ENCODE measurements at places on chromosomes 13 and 19. TPM values are rescaled to one million over a fixed set of nuclear protein-coding genes. Genes with fewer than 3 reads are reported as not detected.

The TDRD12 gene
- total RNA-seq, result 0.23 TPM

DNA sequence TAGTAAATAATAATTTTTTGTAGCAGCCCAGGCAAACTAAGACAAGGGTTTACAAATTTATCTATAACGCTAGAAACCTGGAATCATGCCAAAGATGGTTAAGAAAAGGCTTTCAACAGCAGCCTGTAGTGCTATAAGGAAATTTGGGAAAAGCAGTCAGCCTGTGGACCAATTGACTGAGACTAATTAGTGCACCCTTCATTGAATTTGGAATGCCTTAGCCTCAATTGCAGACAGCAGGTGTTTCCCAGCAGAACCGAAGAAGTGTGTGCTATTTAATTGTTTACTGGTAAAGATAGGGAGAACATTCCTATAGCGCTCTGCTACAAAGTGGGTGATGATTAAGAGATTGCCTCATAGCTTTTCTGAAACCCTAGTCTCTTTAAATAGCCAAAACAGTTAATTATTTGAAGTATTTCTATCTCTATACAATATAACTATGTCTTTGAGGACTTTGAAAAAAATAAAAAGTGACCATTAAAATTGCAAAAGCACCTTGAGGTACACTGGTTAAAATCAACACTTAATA lies 1884.3 kb upstream of the PCDH20 start:
- no peaks in the 10 kb centered on the region for H3K36me3 ChIP-seq
- no peaks in the 10 kb centered on the region for H3K4me1 ChIP-seq
- H3K4me3 ChIP-seq, result no peak overlapping the region
- H3K27ac ChIP-seq, result no peak overlapping the region
- DNase-seq, result no peak

DNA sequence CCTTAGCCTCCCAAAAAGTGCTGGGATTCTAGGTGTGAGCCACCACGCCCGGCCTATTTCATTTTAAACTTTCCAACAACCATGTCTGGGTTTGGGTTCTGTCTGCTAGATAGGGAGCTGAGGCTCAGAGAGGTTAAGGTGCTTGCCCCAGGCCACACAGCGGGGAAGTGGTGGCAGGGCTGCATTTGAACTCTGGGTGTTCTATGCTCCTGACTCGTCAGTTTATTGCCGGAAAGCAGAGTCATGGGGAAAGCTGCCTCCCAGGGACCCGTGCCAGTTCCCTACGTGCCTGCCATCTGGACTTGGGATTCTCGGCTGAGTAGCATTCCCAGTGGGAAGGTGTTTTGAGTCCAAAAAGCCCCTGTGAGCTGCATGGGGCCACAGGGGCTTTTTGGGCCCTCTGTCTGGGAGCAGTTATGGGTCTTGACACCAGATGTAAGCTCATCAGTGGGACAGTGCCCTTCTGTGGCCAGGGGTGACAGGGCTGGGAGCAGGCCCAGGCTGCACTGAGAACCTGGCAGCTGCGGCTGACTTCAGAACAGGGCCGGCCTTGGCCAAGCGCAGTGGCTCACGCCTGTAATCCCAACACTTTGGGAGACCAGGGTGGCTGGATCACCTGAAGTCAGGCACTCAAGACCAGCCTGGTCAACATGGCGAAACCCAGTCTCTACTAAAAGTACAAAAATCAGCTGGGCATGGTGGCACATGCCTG lies 10.9 kb downstream of the RFX1 start:
- H3K27ac ChIP-seq, result no peak overlapping the region
- H3K27me3 ChIP-seq, result no peaks in the 10 kb centered on the region
- DNase-seq, result no peak
- no peak overlapping the region for H3K4me3 ChIP-seq

DNA sequence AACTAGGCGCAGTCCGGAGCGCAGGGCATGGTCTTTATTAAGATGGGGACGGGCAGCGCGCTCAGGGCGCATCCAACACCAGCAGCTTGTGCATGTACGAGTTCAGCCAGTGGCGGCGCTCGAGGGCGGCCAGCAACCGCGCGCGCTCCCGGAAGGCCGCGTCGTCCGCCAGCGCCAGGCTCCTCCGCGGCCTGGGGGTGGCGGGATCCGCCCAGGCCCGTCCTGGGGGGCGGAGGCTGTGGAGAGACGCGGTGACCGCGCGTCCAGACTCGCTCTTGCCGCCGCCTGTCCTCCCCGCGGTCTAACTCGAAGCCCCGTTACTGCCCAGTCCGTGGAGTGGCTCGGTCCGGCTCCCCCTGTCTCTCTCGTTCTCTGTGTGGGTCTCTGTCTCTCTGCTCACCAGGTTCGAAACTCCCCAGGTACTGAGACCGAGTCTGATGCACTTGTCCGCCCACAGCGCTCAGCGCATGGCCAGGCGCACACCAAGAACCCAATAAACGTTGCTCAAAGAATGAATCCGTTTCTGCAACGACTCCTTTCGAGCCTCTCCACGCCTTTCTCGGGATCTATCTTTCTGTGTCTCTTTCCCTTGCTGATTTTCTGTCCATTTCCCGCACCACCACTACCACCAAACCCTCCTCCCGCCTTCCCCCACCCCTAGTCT lies 702 bp downstream of the PTH2 start:
- H3K27ac ChIP-seq, result no peak overlapping the region
- H3K4me3 ChIP-seq, result peak overlapping the region; percentile 57
- peaks cover 72% of the 10 kb centered on the region for H3K27me3 ChIP-seq
- DNase-seq, result peak; percentile 83

GRCh38 chr19:12364391-12365235 lies 870 bp downstream of the ZNF442 start:
- H3K36me3 ChIP-seq, result peaks cover 2% of the 10 kb centered on the region
- peak; percentile 24 for DNase-seq
- no peaks in the 10 kb centered on the region for H3K27me3 ChIP-seq
- peaks cover 18% of the 10 kb centered on the region for H3K4me1 ChIP-seq
- H3K4me3 ChIP-seq, result peak overlapping the region; percentile 93
